ENCODE measurements at places on chromosomes 12 and 14.

DNA sequence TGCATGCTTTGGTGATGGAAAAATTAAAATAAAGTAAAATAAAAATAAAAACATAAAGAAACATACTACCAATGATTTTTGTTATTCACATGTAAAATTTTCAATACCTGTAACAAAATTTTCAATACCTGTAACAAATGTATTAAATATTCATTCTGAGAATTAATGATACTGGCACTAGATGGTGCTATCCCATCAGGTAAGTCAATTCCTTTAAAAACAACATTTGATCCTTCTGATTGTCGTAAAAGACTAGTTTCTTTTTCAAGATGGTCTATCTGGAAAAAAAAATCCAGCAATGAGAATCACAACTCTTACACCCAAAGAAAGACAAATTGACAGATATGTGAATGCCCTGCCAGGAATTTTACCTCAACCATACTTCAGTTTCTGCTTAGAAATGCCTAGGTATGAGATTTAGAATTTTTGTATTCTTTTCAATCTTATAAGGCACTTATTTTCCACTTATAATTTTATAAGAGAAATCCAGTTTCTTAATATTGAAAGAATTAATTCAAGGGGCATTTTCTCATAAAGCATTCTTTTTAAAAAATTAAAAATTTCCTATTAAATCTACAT lies 30.7 kb downstream of the CEP290 start:
- no peak for DNase-seq

DNA sequence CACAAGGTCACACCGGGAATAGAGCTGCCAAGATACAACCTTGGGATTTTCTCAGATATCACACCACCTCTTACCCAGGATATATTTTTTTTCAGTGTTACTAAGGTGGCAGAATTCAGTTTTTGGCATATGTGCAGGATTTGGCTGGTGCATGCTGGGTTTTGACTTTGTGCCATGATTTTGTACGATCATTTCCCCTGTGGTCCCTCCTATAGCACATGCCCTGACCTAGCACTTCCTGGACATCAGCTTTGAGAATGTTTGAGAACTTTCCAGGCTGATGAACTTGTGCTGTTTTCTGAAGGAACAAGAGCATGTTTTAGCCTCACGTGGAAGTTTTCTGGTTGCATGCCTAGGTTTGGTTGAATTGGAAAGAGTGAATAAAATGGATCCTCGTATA lies 11.0 kb upstream of the TBPL2 start:
- DNase-seq, result no peak

- DNase-seq, result no peak
These were observed 86.4 kb downstream of the ST8SIA1 start for GRCh38 chr12:22248121-22248520.

- no peak for DNase-seq
These were observed 12.0 kb upstream of the CD9 start for GRCh38 chr12:6187948-6188793.

GRCh38 chr12:121858662-121859572 lies at the start of gene HPD:
TSS of gene HPD (minus strand) at chr12:121858859. CDS start at chr12:121858823, 36 bp downstream.
- DNase-seq, result no peak

- no peak for DNase-seq
These were observed 35.0 kb downstream of the ERH start for GRCh38 chr14:69363055-69363454.

GRCh38 chr12:52360663-52361271 lies 6.5 kb downstream of the KRT85 start:
- no peak for DNase-seq

DNA sequence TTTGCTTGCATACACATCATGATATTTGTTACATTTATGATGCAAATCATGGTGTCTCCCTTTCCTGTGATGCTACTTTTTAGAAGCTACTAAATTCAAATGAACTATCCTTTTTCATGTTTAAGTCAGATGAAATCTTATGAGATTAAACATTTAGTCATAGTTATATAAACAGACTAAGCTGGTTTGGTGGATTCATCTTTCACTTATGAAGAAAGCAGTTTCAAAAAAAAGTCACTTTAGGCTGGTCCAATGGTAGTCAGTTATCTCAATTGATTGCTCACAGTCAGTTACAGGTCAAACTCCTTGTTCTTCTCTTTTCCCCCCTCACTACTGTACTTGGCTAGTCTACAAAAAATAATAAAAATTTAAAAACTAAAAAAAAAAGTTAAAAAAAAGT lies 19.7 kb downstream of the SYCP3 start:
- no peak for DNase-seq

DNA sequence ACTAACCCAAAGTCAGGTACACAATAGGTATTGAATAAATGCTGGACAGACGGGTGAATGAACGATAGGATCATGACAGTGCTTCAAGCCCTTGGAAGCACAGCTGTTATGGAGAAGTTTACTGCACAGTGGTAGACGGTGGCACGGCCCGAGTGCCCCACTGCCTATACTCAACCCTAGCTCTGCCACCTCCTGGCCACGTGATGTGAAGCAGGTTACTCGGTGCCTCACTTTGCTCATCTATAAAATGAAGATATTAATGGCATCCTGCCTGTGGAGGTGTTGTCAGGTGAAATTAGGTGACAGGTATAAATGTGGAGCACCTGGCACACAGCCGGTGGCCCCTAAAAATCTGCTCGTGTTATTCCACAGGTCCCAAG lies 5.8 kb downstream of the ASB2 start:
- no peak for DNase-seq

- DNase-seq, result no peak
These were observed 72.3 kb downstream of the CMAS start for GRCh38 chr12:22118238-22118790.

GRCh38 chr14:36820111-36820709 lies 158.6 kb downstream of the PAX9 start:
- no peak for DNase-seq

- DNase-seq, result no peak
These were observed 907 bp upstream of the EFS start for GRCh38 chr14:23365732-23366425.

- no peak for DNase-seq
These were observed 64.1 kb downstream of the E2F7 start for GRCh38 chr12:77001276-77001675.

- DNase-seq, result no peak
These were observed 15.2 kb downstream of the PLD4 start for GRCh38 chr14:104939666-104940410.

DNA sequence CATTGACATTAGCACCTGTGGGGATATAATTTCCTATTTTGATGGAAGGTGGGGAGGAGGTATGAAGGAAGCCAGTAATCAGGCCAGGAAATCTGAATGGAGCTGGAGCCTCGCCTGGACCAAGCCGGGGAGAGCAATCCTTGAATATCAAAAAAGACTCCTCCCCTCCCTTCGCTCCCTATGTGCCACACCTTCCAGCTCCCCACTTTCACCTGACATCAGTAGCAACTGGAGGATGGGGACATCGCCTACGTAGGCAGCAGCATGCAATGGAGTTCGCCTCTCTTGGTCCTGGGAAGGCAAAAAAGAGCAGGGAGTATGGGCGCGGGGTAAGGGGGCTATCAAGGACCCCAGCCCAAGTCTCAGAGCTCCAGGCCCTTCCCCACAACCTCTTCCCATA lies 1.1 kb downstream of the ANKRD52 start:
- DNase-seq, result no peak

DNA sequence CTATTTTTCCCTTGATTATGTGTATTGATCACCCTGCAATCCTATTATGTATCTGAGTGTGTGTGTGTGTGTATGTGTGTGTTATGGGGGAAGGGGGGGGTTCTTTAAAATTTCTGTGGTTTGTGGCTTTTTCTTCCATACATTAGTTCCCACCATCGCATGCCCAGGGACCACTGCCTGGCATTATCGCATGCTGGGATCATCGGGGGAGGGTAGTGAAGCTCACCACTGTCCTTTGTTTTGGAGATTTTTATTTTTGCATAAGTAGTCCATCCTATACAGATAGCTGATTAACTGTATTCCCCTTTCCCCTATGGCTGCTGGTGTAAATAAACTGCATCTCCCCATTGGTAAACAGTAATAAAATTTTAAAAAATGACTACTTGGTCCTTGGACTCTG lies 3.4 kb downstream of the ATXN7L3B start:
- no peak for DNase-seq

- no peak for DNase-seq
These were observed 42.7 kb upstream of the EAPP start for GRCh38 chr14:34582117-34582680.

DNA sequence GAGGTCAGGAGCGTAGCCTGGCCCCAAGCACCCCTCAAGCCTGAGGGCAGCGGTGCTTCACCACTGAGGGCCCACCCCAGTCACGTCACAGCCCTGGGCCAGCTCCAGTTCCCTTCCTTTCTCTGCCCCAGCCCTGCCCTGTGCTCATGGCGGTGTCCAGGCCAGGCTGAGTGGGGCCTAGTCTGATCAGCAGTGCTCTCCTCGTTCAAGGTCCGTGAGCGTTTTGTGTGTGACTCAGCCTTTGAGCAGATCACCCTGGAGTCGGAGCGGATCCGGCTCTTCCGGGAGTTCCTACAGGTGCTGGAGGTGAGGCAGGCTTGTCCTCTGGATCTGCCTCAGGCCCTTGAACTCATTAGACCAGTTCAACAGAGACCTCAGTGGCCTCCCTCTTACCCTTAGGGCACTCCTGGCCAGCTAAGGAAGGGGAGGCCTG lies 19.0 kb downstream of the PRPF40B start:
- DNase-seq, result no peak

GRCh38 chr12:108367436-108367835 lies 28.3 kb upstream of the CMKLR1 start:
- no peak for DNase-seq

GRCh38 chr12:94649349-94650142 lies 811 bp downstream of the TMCC3 start:
- DNase-seq, result peak; percentile 6

GRCh38 chr12:109716512-109717389 lies 3.1 kb downstream of the FAM222A start:
- DNase-seq, result no peak

- no peak for DNase-seq
These were observed 119.6 kb downstream of the SLC8A3 start for GRCh38 chr14:70069186-70069585.

DNA sequence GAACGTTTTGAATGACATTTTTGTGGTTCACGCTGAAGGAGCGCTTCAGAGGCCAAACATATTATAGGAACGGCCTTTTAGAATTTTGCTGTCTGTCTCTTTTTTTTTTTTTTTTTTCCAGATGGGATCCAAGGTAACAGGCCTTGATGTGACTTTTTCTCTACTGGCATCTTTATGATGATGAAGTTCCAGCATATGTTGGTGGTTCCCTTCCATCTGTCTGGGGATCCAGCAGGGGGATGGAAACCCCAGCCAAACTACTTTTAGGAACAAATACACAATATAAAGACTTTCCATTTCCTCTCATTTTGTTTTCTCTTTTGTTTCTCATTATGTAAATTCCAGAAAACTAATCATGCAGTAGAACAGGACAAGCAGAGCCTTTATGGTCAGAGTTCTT lies 239.3 kb upstream of the PRICKLE1 start:
- DNase-seq, result no peak

DNA sequence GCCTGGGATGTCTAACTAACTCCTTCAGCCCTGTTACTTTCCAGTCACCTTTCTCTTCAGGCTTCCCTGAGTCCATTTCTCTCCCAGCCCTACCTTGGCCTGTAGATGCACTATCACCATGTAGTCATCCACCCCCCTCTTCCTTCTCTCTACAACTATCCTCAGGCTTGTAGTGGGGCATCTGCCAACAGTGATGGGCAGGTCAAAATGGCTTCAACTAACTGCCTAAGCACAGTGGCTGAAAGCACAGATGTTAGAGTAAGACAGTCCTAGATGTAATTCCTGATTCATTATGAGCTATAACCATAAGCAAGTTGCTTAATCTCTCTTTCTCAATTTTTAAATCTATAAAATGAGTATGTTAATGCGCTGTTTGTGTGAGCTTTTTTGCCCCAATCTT lies 133.6 kb upstream of the NAV3 start:
- DNase-seq, result no peak

DNA sequence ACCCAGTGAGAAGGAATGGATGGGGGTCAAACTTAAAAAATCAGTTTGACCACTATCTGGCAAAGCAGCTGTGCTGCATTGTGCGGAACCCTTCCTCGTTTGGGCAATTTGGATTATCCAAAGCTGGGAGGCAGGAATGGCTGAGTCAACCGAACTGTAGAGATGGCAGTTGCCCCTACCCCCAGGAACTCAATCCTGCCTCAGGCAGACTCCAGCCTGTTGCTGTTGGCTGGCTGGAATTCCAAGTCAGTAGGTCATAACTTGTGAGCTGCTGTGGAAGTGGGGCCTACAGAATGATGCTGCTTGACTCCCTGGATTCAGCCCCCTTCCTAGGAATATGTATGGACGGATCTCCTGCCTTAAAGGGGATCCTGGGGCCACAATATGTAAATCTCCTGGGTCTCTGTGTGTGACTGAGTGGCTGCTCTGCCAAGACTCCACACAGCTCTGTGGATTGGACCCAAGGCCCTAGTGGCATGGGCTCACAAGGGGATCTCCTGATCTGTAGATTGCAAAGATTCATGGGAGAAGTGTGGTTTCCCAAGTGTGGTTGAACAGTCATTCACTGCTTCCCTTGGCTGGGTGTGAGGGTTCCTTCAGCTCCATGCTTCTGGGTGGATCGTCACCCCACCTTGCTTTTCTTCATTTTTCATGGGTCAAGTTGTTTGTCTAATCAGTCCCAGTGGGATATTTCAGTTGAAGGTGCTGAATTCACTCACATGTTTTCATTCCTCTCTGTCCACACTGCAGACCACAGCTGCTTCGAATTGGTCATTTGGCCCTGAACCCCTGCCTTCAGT lies 19.2 kb downstream of the LUM start:
- no peak for DNase-seq

- DNase-seq, result no peak
These were observed 59.1 kb downstream of the TBC1D30 start for GRCh38 chr12:64883264-64884163.

- DNase-seq, result no peak
These were observed 1134.1 kb downstream of the VRK1 start for GRCh38 chr14:97931273-97931672.

DNA sequence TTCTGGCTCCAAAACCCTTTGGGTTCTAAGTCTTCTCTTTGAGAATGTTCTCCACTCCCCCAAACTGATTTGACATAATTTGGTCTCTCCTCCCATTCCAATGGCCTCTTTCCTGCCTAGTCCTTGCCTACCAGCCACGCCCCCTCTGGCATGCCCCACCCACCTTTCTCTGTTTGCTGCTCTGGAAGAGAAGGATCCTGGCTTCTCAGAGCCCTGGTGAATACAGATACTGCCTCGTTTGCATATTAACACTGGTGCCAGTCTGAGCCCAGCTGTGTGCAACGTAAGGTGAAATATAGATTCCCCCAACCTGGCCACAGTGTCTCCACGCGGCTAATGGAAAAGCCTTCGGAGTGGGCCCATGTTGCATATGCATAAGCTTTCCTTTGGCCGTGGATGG lies 79.7 kb downstream of the PAPOLA start:
- no peak for DNase-seq

DNA sequence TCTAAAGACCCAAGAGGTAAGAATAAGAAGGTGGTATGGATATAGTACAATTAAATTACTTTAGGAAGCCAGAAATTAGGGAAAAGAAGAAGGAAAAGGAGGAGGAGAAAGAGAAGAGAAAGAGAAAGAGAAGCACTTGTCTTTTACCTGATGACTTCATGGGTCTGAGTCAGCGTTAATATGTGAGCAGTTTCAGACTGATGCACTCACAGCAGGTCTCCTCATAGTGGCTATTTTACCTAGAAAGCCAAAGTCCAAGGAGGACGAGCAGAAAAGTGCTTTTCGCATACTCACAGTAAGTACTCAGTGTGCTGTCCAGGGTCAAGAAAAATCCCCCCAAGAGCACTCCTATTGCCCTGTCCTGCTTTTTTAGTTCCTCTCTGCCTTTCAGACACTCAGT lies 222.1 kb downstream of the C12orf42 start:
- no peak for DNase-seq
